SW 1271 (cell line): ENCODE measurements at places on chromosomes 2 and 18.

DNA sequence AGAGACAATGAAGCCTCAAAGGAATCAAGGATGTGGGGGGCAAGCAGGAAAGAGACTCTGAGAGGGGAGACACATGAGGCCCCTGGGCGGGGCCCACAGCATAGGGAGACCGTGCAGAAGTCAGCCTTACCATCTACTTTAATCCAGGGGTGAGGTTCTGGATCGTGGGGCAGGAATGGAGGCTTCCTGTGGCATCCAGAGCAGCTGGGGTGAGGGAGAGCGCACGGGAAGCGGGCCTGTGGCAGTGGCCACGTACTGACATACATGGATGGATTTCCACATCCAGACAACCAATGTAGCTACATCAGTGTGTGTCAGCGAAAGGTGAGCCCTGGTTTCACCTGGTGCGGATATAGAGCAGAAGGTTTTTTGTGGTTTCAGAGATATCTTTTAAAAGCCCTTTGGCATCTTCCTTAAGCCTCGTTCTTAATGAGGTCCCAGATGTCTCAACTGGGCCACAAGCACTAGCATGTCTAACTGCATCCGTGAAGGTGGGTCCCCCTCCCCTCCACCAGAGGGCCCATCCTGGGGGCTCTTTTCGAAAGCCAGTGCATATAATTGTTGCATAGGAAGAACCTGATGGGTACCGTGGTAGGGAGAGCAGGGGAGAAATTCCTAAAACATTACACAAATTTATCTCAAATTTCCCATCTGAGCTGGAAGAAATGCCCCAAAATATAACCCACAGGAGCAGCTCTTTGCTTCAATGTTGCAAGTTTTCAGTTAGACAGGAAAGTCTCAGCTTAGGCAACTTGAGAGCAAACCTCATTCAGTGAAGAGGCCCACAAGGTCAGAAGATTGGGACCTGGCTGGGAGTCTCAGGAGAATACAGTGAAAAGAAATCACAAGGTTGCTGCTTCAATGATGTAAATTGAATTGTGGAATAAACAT is 90.9 kb downstream of the SP3 start:
- no peak for DNase-seq

DNA sequence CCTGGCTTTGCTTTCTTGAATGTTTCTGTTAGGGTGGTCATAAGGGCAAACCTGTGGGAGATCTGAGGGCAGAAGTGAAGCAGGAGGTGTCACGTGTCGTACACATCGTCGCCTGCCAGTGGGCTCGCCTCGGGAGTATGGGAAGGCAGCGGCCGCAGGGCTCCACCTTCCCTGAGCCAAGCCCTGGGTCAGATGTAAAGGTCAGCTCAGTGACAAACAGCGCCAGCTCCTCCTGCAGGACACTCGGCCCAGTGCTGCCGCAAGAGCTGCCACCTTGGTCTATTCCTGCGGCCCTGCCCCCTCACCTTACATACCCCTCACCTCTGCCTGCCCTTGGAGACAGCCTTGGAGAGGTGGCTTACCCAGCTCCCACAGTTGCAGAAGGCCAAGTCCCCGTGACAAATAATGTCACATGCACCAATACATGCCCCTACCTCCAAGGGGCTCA is 64.2 kb downstream of the PSMG2 start:
- DNase-seq, result no peak

DNA sequence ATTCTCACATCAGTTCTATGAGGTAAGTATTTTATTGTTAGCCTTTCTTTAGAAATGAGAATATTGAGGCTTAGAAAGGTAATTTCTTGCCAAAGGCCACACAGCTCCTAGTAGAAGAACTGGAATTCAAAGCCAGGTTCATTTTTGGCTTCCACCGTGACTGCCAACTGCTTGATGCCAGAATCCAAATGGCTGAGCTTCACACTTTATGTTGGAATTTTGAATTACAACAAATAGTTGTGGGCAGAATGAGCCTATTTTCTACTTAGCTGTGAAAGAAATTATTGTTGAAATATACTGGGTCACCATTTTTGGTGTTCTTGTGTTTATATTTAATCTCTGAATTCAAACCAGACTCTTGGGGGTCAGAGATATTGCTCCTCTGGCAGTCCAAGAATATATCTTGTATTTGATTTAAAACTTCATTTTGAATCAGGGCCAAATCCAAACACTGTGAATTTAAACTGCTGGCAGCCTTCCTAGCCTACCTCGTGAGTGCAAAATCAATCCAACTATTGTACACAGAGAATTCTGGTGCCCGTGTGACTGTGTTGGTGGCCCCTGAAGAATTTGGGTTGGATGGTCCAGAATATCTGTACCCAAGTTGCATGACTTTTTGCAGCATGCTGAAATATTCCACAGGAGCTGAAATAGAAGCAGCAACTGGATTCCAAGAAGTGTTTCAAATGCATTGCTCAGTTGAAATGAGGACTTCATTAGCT is 35.6 kb upstream of the LPIN1 start:
- DNase-seq, result no peak

- no peak for DNase-seq
Observed at GRCh38 chr2:123051136-123051535, 974.0 kb upstream of the CNTNAP5 start.

DNA sequence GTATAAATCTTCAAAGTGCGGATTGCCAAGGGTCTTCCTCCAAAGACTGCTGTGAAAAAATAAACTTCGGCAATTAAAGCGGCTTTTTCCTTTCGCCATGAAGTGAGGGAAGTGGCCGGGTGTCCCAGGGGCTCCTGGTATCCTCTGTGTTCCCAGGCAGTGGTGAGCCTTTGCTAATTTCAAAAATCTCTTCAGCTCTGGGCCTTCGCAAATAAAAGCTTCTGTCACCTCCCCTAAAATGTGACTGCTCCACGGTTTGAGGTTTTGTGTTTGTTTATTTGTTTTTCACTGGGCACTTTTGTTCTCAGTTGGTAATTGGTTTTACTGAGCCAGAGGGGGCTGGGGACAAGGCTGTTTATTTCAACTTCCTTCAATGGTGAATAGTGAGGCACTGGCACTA is 270.1 kb upstream of the POU3F3 start:
- no peak for DNase-seq

DNA sequence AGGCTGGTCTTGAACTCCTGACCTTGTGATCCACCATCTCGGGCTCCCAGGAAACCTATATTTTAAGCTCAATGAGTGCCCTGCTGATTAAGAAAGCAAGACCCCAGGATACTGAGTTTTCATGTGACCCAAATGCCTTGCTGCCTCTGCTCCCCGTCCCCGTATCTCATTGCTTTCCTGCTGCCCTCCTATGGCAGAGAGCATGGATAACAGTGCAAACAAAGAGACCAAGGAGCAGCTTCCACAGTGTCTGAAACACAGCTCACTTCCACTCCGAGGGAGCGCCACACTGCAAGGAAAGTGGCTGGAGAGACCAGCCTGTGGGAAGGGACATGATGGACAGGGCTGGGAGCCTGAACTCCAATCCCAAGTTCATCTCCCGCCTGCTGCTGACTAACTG is 246.8 kb downstream of the TMEM182 start:
- DNase-seq, result no peak

GRCh38 chr2:143466391-143466790 is 337.2 kb downstream of the ARHGAP15 start:
- DNase-seq, result no peak

- DNase-seq, result no peak
Observed at GRCh38 chr2:113141451-113141850, 14.1 kb downstream of the IL1RN start.

DNA sequence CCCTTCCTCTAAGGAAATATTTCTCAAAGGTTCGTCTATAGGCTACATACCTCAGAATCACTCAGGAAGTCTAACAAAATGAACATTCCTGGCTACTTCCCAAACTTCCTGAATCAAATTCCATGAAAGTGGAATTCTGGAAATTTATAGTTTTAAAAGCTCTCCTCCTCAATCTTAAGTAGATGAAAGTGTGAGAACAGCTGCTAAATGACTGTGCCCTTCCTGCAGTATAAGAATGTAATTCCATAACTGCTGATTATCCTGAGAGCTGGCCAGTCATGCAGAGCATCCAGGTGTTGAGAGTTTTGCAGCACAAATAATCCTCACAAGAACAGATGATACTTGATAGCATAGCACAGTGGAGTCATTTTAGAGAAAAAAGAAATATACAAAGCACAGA is 265.0 kb downstream of the KCNJ3 start:
- DNase-seq, result no peak

- DNase-seq, result no peak
Observed at GRCh38 chr2:20576598-20577115, 74.2 kb downstream of the HS1BP3 start.

- DNase-seq, result no peak
Observed at GRCh38 chr18:42649331-42650035, 466.0 kb downstream of the RIT2 start.

- no peak for DNase-seq
Observed at GRCh38 chr2:176106581-176107539, at the start of gene HOXD11. Gene HOXD11, plus strand, starts transcription at chr2:176107280. Its CDS starts 76 bp downstream, at chr2:176107356.

- no peak for DNase-seq
Observed at GRCh38 chr2:28210535-28210934, 182.1 kb upstream of the FOSL2 start.

DNA sequence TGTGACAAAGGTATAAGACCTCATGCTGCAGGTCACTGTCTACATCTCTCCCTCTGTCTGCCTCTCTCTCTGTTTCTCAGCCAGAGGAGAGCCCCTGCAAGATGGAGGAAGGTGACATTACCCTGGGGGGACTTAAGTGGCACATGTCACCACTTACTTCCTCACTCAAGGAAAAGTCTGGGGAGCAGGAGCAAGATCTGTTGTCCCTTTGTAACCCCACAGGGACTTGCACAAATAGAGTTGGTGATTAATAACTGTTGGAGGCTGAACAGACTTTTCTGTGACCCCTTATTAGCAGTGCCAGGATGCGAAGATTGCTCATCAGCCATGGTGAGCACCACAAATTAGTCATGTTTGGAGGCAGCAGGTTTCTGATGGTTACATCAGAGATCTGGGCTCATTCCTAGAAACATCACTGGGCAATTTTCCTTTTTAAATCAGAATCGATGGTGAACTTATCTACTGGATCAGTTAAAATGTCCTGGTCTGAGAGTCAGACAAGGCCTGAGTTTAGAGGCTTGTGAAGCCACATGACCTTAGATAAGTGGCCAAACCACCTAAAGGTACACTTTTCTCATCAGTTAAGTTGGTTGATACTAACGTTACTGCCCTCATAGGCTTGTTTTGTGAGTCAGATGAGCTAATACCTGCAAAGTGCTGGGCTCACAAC is 81.2 kb upstream of the LTBP1 start:
- no peak for DNase-seq

- DNase-seq, result no peak
Observed at GRCh38 chr2:49807689-49808088, 653.4 kb upstream of the FSHR start.

DNA sequence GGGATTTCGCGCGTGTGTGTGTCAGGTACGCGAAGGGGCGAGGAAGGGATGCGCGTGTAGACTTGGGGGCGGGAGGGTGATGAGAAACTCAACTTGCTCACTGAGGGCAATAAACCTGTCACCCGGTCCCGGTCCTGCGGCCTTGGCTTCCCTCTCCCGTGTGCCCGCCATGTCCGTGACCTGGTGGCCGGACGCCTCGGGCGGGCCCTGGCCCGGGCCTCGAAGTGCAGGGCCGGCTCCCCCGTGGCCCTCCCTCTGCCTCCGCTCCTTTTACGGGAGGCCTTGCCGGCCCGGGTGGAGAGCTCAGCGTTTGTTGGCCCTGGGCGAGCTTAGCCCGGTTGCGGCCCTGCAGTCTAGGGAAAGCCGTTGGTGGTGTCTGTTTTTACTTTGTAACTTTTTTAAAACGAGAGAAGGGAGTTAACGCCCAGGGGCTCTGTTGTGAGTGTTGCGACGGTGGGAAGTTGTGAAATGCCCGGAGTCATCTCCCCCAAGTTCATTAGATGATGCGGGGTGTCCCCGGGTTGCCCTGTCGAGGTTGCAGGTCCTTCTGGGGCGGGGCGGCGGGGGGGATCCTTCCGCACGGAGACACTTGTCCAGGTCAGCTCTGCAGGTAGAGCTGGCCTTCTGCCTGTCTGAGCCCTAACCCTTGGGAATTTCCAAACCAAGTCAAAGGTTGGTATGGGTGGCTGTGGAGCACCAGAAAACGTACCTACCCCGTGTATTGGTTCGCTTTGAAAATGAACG is 883 bp downstream of the SMCHD1 start:
- DNase-seq, result peak; percentile 25

DNA sequence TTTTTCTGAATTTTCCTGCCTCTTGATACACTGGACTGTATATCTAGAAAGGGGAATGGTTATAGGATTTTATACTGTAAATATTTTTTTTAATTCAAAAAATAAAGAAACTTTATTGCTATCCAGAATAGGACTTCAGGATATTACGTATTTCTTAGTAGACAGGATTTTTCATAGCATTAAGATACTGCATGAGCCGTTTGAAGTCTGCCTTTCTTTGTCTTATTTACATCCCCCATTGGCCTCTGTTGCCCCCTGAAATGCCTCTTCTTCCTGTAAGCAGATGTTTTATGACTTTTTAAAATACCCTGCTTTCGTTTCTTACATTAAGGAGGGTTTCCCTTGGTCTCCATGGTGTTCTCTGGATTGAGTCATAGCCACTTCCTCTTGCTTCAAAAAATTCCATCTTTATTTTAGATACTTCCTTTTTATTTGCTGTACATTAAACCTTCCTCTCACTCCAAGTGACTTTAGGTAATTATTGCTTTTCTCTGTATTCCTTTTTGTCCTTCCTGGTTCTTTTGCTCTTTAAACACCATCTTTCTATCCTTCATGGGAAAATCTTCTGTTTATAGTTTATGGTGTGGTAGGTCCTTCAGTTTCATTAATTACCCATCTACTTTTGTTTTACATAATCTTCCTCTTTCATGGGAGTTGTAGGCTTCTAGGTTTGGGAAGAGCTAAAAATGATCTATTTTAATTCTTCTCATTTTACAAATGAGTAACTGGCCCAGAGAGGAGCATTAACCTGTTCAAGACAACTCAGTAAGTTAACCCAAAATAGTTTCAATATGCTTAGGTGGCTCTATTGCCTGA is 72.6 kb downstream of the ZNF532 start:
- DNase-seq, result no peak

DNA sequence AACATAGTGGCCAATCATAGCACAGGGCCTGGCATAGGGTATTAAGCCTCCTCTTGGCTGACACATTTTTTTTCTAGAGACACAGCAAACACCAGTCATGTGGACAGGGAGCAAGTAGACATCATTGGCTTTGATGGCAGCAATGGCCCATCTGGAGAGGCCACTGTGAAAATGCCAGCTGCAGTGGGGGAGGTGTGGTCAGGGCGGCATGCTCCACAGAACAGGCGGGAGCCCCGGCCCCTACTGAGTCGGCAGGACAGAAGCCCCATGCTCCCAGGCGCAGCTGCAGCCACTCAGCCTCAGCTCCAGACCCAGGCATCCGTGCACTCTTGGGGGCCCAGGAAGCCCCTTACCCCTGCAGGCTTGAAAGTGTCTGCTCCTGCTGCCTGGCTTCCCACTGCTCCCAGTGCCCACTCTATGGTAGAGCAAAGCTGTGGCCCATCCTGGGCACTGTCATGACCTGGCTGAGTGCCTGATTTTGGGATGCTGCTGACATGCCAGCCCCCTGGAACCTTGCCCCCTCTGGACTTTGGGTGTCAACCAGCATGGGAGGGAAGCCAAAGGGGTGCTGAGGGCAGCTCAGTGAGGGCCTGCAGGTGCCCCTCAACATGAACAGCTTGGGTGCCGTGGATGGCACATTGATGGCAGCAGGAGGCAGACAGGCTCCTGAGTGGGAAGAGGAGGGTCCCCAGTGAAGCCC is 23.3 kb upstream of the UBE2F start:
- DNase-seq, result no peak
